ENCODE measurements at places on chromosomes 4 and X.

- no peak for DNase-seq
Observed at GRCh38 chr4:4740071-4740470, 119.4 kb upstream of the MSX1 start.

- DNase-seq: no peak
Observed at GRCh38 chr4:188691811-188692210, 552.6 kb downstream of the TRIML1 start.

DNA sequence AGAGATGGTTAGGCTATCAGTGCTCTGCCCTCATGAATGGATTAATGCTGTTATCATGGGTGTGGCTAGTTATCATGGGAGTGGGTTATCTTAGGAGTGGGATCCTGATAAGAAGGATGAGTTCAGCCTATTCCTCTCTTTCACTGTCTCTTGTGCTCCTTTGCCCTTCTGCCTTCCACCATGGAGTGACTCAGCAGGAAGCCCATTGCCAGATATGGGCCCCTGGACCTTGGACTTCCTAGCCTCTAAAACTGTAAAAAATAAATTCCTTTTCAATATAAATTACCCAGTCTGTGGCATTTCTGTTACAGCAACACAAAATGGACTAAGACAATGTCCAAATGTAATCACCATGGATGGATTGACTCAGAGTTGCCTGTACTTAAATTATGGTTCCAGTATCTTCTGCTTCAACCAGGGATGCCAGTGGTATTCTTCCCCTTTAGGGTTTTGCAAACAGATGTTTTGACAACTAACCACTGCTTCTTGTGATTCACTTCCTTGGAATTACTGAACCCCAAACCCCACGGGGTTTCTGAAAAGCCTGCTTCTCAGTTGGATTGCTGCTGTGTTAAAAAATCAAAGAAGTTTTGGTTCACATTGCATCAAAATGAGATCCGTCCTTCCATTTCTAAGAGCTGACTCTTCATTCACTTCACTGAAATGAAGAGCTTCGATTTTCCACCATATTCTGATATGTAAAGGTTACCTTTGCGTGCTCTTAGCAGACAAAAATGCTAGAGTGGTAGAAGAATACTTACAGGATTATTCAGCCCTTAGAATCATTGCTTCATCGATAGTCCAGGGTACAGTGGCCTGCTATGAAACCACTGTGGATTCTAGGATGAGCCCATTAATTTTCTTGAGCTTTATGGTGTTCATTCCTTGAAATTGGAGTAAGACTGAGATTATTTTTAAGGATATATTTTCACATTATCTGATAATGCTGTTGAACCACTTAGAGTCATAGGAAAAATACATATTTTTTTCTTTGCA is 107.7 kb downstream of the FRMPD4 start:
- no peak for DNase-seq

DNA sequence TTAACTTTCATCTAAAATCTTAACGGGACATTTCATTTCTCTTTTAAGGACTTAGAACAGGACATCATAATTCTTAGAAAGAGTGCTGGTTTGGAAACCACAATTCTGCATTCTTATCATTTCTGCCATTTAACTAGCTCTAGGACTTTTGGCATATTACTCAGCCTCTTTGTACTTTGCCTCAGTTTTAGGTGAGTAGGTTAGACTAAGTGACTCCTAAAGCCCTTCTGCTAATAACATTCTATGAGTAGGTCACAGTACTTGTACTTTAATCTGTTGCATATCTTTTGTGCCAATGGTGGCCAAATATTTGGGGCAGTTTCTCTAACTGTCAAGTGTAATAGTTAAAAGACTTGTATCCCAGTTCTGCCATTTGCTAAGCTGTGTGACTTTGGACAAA is 115.4 kb upstream of the NUDT6 start:
- DNase-seq: no peak

- DNase-seq: no peak
Observed at GRCh38 chrX:119693996-119694451, 1.1 kb upstream of the SEPTIN6 start.

GRCh38 chr4:139438141-139438540 is 15.8 kb upstream of the RAB33B start:
- DNase-seq: no peak

DNA sequence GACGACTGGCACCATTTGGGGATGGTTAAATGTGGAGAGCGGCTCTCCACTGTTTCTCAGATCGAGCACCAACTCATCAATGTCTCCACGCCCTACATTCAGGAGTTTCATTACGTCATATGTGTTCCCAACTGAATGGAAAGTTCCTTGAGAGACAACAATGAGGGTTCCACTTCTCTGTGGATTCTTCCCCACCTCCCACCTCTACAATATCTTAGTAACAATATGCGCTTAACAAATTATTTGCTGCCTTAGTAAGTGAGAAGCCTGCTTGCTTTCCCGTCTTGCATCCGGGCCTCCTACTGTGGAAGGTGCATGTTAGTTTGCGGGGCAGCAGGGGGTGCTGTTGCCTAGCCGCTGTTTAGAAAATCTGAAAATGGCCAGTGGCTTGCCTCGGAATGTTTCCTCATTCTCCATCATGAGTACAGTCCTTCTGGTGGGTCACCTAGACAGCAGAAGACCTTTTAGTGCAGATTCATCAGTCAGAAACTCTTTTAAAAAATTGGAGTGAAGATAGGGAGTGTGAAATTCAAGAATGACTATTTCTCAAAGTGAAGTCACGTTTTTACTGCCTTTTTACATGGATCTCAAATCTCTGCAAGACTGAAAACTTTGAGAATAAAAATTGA is 55.7 kb downstream of the PHOX2B start:
- peak; percentile 16 for DNase-seq

DNA sequence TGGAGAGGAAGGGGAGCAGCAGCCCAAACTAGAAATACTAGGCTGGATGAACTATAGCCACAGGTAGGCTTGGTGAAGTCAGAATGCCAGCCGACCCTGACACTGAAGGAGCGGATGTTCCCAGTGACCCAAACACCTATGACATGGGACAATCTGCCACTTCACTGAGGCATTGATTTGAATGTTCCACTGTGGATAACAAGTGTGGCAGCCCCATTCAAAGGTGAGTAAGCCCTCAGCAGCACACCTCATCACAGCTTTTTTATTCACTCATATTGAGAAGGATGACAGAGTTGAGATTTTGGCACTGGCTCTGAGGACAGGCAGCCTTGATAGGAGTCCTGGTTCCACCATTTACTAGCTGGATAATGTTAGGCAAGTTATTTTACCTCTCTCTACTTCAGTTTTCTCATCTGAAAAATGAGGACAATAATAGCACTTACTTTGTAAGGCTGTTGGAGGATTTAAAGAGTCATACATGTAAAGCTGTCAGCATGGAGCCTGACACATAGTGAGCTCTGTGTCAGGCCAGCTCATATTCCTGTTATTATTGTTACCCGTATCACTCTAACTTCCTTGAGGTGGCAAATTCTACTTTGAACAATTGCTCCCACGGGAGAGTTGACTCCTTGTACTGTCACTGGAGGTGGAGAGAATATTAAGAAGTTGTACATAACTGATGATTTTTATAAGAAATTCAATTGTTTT is 114.6 kb downstream of the RASL11B start:
- no peak for DNase-seq

DNA sequence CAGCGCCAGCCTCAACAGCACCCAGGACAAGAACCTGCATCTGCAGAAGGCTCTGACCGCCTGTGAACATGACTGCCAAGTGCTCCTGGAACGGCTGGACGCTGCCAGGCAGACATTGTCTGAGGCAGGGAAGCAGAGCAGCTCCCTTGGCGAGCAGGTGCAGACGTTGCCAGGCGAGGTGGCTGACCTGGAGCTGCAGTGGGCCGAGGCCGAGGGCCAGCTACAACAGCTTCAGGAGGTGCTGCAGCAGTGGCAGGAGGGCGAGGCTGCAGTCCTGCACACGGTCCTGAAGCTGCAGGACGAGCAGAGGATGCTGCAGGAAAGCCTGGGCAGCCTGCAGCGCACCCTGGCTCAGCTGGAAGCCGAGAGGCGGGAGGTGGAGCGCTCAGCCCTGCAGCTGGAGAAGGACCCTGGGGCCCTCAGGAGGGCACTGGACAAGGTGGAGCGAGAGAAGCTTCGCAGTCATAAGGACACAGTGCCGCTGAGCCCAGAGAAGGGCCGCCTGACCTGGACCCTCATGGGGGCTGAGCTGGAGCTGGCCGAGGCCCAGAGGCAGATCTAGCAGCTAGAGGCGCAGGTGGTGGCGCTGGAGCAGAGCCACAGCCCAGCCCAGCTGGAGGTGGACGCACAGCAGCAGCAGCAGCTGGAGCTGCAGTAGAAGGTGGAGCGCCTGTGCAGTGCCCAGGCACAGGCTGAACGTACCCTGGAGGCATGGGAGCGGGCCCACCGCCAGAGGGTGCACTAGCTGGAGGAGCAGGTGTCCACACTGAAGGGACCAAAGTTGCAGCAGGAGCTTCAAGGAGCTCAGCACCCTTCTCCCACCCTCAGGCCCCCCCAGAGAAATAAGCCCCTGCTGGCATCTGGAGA is 16.4 kb downstream of the SMIM10L2A start:
- DNase-seq: no peak

DNA sequence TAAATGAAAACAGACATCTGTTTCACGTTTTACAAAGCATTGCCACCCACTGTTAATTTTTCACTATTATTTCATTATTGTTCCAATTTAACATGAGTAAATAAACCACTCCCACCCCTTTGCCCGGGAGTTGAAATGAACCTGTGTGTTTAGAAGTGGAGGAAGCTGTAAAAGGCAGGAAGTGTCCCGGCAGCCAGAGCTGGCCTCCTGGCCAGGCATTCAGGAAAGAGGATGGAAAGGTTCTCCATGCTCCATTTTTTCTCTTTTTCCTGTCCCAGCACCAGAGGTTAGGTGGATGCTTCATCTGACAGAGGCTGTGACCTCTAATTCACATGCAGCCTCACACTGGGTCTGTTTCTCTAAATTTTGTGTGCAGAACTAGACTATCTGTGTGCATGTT is 55.5 kb upstream of the LNX1 start:
- no peak for DNase-seq

DNA sequence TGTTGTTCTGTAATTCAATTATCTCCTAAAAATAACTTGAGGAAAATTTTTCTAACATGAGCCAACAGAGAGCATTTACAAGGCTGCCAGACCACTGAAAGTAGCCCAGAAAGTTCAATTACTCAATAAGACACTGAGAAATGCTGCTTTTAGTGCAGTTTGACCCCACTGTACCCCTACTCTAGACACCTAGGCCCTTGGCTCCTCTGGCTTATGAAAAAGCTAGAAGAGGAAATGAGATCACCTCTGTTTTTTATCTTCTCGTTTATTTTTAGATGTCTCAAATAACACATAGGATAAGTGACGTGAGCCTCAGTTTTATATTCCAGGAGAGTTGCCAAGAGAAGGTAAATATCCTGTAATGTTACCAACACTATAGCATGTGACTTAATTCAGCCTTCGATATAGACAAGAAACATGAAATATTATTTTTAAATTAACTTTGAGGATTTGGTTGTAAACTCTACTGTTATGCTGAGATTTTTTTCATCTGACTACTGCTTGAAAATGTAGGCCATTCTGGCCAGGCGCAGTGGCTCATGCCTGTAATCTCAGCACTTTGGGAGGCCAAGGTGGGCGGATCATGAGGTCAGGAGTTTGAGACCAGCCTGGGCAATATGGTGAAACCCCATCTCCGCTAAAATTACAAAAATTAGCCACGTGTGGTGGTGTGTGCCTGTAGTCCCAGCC is 24.4 kb downstream of the TNIP3 start:
- no peak for DNase-seq
